ENCODE measurements at places on chromosomes 16 and 17.

DNA sequence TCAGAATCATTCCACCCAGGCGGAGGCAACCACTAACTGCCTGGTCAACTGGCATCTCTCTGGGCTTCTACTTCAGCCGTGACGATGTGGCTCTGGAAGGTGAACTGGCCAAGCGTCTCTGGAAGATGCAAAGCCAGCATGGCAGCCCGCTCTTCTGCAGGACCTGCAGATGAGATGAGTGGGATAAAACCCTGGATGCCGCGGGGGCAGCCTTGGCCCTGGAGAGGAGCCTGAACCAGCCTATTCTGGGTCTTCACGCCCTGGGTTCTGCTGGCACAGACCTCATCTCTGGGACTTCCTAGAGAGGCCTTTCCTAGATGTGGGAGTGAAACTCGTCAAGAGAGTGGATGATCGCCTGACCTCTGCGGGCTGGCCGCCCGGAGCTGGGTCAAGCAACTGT, 10.6 kb downstream of the UBB start:
- no peak for DNase-seq

DNA sequence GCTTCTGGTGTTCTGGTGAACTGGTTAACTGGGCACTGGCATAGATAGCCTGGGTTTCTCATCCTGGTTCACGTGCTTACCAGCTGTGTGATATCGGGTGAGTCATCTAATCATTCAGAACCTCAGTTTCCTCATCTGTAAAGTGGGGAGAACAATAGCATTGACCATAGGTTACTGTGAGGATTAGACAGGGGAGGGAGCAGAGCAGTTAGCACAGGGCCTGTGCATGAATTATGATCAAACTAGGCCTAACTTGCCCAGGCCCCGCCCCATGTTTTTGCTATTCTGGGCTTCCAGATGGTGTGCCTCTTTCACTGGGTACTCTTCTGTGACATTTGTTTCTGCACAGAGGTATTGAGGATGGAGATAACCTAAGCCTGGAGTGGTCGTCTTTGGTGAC, 4.6 kb upstream of the KLHL36 start:
- DNase-seq = no peak

GRCh38 chr17:653724-654123, 60.9 kb downstream of the VPS53 start:
- no peak for DNase-seq

GRCh38 chr16:68356249-68356918, 45.6 kb downstream of the PRMT7 start:
- DNase-seq = peak; percentile 34

- no peak for DNase-seq
Observed at GRCh38 chr16:2471653-2472487, 773 bp downstream of the NTN3 start.
